NCI-H345 (cell line): ENCODE measurements at places on chromosomes 6 and 20.

GRCh38 chr6:69816569-69816968, 19.8 kb upstream of the LMBRD1 start:
- no peak for DNase-seq

DNA sequence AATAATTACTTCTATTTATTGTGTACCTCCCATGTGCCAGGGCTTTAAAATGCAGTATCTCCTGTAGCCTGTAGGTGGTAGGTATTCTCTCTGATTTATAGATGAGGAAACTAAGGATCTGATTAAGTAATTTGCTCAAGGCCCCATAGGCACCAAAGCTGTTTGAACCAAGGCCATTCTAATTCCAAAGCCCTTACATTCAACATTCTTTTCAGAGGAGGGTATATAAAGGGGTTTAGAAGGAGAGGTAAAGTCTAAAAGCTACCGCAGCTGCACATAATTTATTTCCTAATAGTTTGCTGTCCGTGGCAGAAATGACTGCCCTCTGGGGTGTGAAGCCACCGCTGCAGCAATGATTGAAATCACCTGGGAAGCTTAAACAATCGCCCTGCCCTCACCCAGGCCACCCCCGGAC, 95.0 kb upstream of the FAM8A1 start:
- no peak for DNase-seq

GRCh38 chr6:5999688-6000608, 6.8 kb downstream of the NRN1 start:
- no peak for DNase-seq

GRCh38 chr20:63194007-63194796, 21.7 kb downstream of the YTHDF1 start:
- no peak for DNase-seq

GRCh38 chr6:125753218-125753936, 3.9 kb downstream of the HEY2 start:
- DNase-seq, result peak; percentile 15

DNA sequence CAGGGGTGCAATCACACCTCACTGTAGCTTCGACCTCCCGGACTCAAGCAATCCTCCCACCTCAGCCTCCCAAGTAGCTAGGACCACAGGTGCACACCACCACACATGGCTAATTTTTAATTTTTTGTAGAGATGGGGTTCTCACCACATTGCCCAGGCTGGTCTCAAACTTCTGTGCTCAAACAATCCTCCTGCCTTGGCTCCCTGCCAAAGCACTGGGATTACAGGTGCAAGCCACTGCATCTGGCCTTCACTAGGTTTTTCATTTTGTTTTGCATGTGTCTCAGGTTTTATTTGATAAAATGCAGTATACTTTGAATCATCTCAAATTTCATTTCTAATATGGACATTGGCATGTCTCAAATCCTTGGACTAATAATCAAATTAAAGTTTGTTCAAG, 98.7 kb downstream of the SLC16A10 start:
- peak; percentile 6 for DNase-seq

GRCh38 chr6:7765575-7766325, 39.9 kb downstream of the BMP6 start:
- DNase-seq, result no peak

DNA sequence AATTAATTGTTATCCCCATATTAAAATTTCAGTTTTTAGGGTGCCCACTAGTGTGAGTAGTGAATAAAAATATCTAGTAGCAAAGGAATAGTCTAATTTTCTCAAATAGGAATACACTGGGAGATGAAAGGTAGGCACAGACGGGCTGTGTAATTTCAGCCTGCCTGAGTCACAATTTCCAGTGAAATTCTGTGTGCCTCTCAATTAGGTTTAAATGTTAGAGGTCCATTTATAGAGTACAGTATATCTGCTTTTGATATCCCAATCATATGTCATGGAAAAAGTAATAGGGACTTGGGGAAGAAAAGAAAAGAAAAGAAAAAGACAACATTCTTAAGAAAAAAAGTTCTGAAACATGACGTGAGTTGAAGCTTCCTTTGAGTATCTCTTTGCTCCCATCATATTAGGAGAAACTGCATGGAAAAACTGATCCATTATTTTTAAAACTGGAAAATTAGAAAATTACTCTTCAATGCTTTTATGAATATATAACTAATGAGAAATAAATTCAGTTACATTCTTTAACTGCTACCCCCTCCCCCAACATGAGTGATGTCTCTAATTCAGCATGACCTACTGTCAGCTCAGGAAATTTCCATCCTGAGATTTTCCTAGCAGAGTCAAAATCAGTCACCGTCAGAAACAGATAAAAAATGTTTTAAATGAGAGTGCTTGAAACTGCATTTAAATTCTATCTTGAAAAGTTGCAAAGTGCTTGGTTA, 473.8 kb upstream of the HSF2 start:
- DNase-seq, result no peak

DNA sequence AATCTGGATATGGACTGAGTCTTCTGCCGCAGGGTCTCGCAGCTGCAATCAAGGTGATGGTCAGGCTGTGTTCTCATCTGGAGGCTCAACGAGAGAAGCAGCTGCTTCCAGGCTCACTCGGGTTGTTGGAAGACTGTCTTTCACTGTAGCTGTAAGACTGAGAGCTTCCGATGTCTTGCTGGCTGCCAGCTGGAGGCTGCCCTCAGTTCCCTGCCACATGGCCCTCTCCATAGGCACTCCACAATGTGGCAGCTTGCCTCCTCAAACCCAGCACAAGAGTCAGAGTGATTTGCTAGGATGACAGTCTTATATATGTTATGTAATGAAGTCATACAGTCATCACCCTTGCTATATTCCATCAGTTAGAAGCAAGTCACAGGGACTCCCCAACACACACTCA, 290.5 kb upstream of the CDYL start:
- no peak for DNase-seq

GRCh38 chr6:159718634-159719033, 8.7 kb upstream of the WTAP start:
- DNase-seq, result no peak

DNA sequence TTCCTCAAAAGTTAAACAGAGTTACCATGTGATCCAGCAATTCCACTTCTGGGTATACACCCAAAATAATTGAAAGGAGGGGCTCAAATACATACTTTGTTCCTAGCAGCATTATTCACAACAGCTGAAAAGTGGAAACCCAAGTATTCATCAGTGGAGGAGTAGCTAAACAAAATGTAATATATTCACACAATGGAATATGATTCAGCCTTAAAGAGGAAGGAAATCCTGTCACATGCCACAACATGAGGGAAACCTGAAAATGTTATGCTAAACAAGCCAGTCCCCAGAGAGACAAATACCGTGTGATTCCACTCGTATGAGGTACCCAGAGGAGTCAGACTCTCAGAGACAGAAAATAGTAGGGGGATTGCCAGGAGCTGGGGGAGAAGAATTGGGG, 44.5 kb downstream of the PXDC1 start:
- no peak for DNase-seq

- DNase-seq, result no peak
Observed at GRCh38 chr6:46024124-46024769, 8.6 kb upstream of the CLIC5 start.

DNA sequence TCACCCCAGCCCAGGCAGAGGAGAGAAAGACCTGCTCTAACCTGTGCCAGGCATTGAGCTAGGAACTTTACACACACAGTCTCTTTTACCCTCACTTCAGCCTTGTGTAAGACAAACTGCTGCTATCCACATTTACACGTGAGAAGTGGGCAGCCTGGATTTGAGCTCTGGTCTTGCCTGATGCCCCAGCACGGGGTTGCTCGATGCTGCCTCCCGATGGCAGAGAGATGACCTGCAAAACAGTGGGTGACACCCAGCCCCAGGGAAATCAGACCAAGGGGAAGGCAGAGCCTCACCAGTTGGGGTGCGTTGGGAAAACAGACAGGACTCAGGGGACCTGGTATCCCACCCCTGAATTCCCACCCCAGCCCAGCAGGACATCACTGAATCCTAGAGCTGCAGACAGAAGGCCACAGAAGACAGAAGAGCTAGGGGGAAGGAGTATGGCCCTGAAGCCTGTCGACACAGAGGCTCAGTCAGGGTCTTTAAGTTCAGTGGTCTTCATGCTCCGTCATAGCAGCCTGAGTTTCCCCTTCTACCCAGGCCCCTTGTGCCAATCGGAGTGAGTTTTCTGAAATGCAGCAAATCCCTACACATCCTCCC, 990 bp downstream of the BPI start:
- DNase-seq, result no peak

GRCh38 chr6:43579171-43579570, 3.2 kb downstream of the POLH start:
- no peak for DNase-seq

- DNase-seq, result no peak
Observed at GRCh38 chr6:157764178-157765068, 58.6 kb upstream of the SNX9 start.

- DNase-seq, result no peak
Observed at GRCh38 chr6:131765081-131765803, 42.6 kb upstream of the ENPP1 start.

- no peak for DNase-seq
Observed at GRCh38 chr6:37209461-37210205, 39.7 kb downstream of the PIM1 start.

- DNase-seq, result no peak
Observed at GRCh38 chr6:34317882-34318498, 69.2 kb upstream of the SMIM29 start.

DNA sequence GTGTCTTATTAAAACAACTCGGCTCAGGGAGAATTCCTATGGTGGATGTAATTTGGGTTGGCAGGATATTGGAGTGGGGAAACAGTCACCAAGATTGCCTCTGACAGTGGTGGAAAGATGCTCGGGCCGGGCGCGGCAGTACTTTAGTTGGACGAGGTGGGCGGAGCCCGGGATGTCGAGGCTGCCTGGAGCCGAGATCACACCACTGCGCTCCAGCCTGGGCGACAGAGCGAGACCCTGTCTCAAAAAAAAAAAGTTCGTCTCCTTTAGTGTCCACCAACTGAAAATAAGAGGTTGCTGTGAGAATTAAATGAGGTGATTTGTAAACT, 621 bp downstream of the NOL7 start:
- no peak for DNase-seq

GRCh38 chr6:144804246-144804790, 519.2 kb downstream of the UTRN start:
- no peak for DNase-seq

DNA sequence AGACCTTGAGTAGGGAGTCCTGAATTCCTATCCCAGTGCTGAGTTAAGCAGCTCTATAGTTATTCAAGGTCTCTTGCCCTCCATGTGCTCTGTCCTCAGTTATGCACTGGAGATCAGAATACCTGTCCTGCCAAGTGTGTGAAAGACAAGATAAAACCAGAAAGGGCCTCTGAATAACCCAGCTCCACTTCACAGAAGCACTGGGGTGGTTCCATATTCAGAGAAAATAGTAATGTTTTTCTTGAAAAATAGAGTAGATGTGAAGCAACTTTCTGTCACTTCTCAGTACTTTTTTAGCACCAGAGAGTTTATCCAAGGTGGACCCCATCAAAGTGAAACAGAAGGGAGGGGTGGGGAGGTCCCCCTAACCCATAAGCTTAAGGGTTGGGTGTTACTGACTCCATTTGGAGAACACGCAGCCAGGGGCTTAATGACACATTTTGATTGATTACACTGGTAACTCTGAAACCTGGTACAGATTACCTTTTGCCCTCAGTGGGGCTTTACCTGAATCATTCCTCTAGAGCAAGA, 509.8 kb upstream of the JARID2 start:
- DNase-seq, result no peak

DNA sequence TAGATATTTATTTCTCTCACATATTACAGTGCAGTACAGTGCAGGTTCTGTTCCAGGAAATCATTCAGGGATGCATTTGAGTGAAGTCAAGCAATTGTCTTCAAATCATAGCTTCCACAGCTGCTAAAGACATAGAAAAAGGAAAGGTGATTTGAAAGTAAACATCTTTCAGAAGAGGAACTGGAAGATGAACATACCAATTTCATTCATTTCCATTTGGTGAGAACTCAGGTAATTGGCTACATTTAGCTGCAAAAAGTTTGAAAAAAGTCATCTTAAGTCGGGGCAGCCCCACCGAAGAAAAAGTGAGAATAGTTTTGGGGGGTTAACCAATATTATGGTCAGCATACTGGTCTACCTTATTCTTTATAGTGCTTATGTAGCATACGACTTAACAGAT, 61.4 kb upstream of the IL20RA start:
- DNase-seq, result no peak

- no peak for DNase-seq
Observed at GRCh38 chr6:36221674-36222073, 25.1 kb downstream of the BRPF3 start.

- no peak for DNase-seq
Observed at GRCh38 chr20:38001173-38001875, 31.9 kb downstream of the TTI1 start.

- no peak for DNase-seq
Observed at GRCh38 chr6:160362556-160362955, 14.4 kb downstream of the SLC22A3 start.

GRCh38 chr20:43572891-43573290, 14.1 kb downstream of the SGK2 start:
- no peak for DNase-seq

DNA sequence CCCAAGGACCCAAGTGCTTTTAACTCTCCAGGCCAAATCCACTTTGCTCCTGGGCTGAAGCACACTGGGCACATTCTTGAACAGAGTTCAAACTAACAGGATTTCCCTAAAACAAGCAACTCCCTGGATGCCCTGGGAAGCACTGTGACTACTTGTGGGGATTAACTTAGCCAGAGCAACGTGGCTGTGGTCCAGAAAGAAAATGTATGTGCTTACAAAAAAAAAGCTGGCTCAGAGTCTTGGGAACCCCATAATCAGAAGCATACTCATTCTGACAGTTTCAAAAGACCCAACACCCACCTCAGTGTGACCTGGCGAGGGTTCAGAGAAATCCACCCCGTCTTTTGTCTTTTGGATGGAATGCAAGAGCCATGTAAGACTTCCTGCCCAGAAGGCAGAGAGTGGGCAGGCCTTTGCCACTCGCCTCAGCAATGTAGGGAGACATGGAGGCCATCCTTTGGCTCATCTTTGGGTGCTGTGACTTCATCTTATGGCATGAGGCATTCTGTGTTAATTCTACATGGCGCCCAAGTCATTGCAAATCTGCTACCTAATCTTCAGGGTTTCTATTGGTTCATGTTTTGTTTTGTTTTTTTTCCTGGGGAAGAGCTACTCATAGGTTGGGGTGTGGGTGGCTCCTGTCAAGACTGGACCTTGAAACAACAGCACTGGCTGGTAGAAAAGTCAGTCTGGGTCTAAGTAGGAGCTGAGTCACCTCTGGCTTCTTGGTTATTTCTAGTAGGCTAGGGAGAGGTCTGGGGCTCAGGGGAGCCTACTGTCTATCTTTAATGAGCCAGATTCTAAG, 248.6 kb upstream of the SUPT3H start:
- no peak for DNase-seq

DNA sequence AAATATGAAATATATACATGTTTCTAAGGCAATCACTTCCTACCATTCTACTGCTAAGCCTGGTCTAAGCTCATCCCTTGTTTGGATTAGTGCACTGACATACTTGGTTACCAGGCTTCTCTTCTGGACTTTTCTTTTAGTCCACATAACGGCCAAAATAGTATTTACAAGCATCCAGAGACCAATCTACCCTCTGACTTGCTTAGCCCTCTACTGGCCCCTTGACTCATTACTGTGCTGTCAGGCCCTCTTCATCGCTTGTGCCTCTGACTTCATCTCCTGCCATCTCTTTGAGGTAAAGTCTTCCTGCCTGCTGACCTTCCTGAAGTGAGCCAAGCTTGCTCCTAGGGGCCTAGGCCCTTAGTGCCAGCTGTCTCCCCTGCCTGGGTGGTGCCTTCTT, 35.1 kb downstream of the TULP4 start:
- no peak for DNase-seq

- DNase-seq, result no peak
Observed at GRCh38 chr6:168988280-168988679, 265.4 kb downstream of the THBS2 start.
